ENCODE measurements at places on chromosomes 2 and 18. TPM values are rescaled to one million over a fixed set of nuclear protein-coding genes. Genes with fewer than 3 reads are reported as not detected.

The MOGAT1 gene
- total RNA-seq = not detected

The MAB21L4 gene
- total RNA-seq = not detected

The FOXD4L1 gene
- total RNA-seq = not detected

The L3MBTL4 gene
- total RNA-seq = under 0.01 TPM

The UGT1A8 gene
- total RNA-seq = not detected

The IL1RL1 gene
- total RNA-seq = under 0.01 TPM

The IKZF2 gene
- 3.7 TPM for total RNA-seq

The SCYGR4 gene
- under 0.01 TPM for total RNA-seq

The TYW5 gene
- 9.0 TPM for total RNA-seq

The TMEM247 gene
- total RNA-seq = not detected

The SDC1 gene
- total RNA-seq = 5.8 TPM

Data from melanocyte of skin (primary cell).